Activated gamma-delta T cell treated with Interleukin-2 at 50 U/mL for 16 hours (primary cell): ENCODE measurements at places on chromosomes 1 and 21.

GRCh38 chr1:224256640-224257039, 73.3 kb downstream of the NVL start:
- no peak for DNase-seq

- no peak for DNase-seq
Measured at GRCh38 chr1:175543447-175543846, 199.9 kb downstream of the TNR start.

- no peak for DNase-seq
Measured at GRCh38 chr1:67683766-67684525, 1.1 kb upstream of the GADD45A start.

GRCh38 chr21:34822942-34823341, 154.1 kb downstream of the CLIC6 start:
- no peak for DNase-seq

DNA sequence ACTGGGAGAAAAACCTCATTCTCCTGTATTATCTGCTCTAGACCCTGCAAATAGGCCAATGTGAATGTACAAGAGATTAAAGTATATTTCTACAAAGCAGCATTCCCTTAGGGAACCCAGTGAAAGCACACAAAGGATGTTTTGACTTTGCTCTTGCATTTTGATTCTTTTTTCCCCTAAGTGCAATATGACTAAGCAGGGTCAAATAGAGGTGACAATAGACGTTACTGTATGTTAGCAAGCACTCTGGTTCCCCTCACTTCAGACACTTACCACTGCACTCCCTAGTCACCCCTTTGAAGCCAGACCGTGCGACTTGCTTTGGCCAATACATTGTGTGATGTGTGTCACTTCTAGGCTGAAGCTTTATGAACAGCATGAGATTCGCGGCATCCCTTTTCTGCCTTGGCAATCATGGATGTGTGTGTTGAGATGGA, 209.7 kb downstream of the RHOU start:
- DNase-seq, result no peak

DNA sequence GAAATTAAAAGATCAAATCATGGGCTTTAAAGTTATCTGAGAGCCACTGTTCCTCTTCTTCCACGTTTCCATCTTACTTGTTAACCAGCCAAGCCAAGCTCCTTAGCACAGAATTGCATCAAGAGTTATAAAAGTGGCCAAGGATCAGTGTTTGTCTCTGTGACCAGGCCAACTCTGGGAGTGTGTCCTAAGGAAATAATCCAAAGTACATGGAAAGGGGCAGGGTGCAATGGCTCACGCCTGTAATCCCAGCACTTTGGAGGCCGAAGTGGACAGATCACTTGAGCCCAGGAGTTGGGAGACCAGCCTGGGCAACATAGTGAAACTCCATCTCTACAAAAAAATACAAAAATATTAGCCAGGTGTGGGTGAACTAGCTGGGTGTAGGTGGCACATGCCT, 10.0 kb upstream of the MPZL1 start:
- no peak for DNase-seq

GRCh38 chr1:185559151-185559550, 175.0 kb upstream of the HMCN1 start:
- no peak for DNase-seq

GRCh38 chr1:188261849-188262248, 1433.1 kb downstream of the PLA2G4A start:
- DNase-seq, result no peak

DNA sequence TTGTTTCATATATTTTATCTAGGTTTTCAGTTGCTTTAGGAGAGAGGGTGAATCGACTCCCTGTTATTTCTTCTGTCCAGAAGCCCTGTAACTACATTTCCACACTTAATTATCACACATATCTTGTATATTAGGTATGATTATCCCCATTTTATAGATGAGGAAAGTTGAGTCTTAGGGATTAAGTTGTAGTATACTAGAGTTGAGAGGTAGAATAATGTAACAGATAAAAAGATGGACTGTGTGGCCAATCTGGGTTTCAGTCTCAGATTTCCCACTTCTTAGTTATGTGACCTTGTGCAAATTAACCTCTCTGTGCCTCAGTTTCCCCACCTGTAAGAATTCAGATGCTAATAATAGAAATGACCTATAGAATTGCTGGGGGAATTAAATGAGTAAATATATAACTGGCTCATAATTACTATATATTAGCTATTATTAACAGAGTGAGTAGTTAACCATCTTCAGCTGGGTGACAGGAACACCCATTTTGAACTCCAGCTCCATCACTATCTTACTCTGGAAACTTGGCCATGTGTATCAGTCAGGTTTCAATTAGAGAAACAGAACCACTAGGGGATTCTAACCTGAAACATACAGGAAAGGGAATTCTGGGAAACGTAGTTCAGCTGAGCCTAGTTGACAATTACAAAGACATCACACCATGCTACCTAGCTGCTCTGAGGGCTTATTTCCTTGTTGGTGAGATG, 20.4 kb upstream of the FOXO6 start:
- no peak for DNase-seq

DNA sequence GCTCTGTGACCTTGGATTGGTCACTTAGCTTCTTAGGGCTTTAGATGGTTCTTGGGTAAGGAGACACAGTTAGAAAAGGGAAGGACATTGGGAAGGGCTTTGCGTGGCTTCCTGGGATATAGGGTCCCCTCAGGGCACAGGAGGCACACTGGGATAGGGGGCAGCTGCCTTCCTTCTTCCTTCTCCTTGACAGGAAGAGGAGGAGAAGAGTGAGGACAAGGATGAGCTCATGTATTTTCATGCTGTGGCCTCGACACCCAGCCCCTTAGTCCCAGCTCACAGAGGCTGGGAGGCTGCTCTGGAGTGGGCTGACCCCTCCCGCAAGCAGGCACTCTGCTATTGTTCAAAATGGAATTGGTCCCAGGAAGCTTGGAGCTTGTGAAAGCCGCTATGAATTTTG, 45.7 kb upstream of the POU3F1 start:
- no peak for DNase-seq

DNA sequence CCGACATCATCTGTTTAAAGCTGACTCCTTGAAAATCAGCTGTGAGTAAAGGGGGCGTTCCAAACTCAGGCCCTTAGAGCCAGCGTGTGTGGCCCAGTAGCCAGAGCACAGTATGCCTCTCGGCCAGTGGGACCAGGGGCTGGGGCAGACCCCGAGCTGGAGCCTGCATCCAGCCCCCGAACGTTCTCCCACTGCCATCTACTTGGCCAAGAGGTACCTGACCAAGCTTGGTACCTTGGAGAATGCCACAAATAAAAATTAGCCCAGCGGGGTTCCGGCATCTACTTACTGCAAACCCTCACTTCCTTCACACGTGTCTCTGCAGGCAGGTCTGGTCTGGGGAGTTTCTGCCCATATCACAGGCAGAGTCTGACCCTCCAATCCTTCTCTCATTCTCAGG, 56.7 kb upstream of the COL6A2 start:
- no peak for DNase-seq
